ENCODE measurements at places on chromosomes 2 and 18.

GRCh38 chr2:236571145-236571544, 1.5 kb downstream of the ACKR3 start:
- no peak for DNase-seq

GRCh38 chr2:16022548-16023240, 82.3 kb downstream of the MYCN start:
- no peak for DNase-seq

GRCh38 chr18:46253498-46253897, 149.3 kb downstream of the HAUS1 start:
- DNase-seq = peak; percentile 66

- peak; percentile 94 for DNase-seq
Observed at GRCh38 chr2:85605406-85606115, 3.1 kb upstream of the TMEM150A start.

GRCh38 chr2:241399941-241400922, 44.1 kb downstream of the FARP2 start:
- no peak for DNase-seq

DNA sequence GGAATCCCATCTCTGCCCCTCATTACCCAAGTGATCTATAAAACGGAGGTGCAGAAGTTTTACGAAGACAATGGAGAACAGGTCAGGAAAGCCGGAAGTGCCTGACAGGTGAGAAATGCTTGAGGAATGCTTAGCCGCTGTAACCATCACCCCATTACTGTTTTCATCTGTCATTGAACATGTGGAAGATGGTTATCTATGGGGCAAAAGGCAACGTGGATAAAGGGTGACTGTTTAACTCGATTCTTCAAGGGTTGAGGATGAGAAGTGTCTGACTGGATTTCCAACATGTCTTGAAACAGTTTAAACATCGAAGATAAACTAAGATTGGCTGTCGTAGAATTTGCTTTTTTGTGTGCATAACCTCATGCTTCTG, 17.3 kb downstream of the HK2 start:
- DNase-seq = peak; percentile 85

- peak; percentile 99 for DNase-seq
Observed at GRCh38 chr2:65367524-65367923, 64.9 kb downstream of the SPRED2 start.

GRCh38 chr2:197628043-197628500, 47.3 kb downstream of the RFTN2 start:
- no peak for DNase-seq

Data from EH (cell line).